HT-29 (cell line): ENCODE measurements at places on chromosomes 2 and 18. TPM values are rescaled to one million over a fixed set of nuclear protein-coding genes. Genes with fewer than 3 reads are reported as not detected.

DNA sequence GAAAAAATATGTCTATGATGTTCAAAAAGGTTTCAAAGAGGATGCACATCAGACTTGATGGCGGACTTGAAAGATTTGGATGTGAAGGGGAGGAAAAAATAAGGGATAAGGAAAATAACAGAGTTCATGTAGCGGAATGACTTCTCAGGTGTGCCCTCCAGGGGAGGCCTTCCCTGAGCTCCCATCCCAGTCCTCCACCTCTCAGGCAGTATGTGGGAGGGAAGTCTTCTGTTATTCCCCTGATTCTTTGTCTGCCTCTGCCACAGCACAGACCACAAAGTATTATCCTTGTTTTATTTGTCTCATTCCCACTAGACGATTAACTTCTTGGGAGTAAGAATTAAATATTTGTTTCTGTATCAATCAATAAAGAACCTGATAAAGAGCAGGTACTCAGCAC lies 17.7 kb downstream of the COL5A2 start:
- DNase-seq: no peak

GRCh38 chr2:907706-908105 lies 42.9 kb upstream of the SNTG2 start:
- DNase-seq: no peak

DNA sequence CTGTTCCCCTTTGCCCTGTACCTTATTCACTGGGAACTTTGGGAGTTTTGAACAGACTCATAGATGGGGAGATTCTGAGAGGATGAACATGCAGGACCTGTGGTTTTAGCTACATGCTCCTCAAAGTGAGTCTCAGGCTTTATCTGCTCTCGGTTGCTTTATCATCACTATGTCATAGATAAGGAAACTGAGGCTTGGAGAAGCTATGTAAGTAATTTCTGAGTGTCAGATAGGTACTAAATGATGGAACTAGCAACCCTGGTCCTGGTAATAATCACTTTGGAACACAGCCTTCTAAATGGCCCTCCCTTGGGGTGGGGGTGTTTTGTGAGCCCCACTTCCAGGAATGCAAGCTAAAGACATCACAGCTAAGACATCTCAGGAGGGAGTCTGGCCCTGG lies 186.2 kb upstream of the MEX3C start:
- DNase-seq: no peak

GRCh38 chr2:54728669-54729120 lies 5.2 kb downstream of the EML6 start:
- DNase-seq: peak; percentile 19

DNA sequence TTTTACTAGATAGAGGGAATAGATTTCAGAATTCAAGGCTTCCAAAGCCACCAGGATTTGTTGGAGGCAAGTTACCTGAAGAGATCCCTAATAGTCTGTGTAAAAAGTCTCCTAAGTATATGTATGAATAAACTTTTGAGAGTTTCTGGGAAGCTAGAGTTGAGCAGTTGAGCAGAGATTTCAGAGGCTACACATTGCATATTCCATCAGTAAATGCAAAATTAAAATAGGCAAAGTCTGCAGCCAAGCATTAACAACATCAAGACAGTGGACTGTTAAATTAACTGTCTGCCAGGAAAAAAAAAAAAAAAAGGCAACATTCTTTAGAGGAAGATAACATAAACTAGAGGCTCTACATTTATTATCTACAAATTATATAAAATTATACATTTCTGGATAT lies 420.4 kb upstream of the TMEFF2 start:
- no peak for DNase-seq

Gene CAVIN2
- 0.84 and 1.4 TPM in 2 replicates for total RNA-seq

DNA sequence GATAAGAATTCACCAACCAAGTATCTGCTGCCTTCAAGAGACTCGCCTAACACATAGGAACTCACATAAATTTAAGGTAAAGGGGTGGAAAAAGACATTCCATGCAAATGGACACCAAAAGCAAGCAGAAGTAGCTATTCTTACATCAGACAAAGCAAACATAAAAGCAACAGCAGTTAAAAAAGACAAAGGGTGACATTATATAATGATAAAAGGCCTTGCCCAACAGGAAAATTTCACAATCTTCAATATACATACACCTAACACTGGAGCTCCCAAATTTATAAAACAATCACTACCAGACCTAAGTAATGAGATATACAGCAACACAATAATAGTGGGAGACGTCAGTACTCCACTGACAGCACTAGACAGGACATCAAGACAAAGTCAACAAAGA lies 41.4 kb downstream of the NEMP2 start:
- DNase-seq: no peak

DNA sequence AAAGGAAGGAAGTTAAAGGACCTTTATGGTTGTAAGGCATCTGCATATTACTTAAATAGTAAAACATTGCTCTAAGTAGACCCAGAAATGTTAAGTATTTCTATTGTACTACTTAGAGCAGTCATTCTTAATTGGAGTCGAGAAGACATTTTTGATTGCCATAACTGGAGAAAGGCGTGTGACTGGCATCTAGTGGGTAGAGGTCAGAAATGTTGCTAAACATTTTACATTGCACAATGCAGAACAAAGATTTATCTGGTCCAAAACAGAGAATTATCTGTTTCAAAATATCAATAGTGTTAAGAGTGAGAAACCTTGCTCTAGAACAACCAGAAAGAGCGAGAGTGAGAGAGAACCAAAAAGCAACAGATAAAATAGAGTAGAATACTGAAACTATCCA lies 23.3 kb upstream of the ROCK1 start:
- peak; percentile 22 for DNase-seq

Gene SMYD1
- not detected in 2 replicates for total RNA-seq

Gene PLGLB1
- total RNA-seq: 1.5 TPM in 1 of 2 replicates, not detected in the other

Gene SOX11
- total RNA-seq: not detected in 2 replicates

DNA sequence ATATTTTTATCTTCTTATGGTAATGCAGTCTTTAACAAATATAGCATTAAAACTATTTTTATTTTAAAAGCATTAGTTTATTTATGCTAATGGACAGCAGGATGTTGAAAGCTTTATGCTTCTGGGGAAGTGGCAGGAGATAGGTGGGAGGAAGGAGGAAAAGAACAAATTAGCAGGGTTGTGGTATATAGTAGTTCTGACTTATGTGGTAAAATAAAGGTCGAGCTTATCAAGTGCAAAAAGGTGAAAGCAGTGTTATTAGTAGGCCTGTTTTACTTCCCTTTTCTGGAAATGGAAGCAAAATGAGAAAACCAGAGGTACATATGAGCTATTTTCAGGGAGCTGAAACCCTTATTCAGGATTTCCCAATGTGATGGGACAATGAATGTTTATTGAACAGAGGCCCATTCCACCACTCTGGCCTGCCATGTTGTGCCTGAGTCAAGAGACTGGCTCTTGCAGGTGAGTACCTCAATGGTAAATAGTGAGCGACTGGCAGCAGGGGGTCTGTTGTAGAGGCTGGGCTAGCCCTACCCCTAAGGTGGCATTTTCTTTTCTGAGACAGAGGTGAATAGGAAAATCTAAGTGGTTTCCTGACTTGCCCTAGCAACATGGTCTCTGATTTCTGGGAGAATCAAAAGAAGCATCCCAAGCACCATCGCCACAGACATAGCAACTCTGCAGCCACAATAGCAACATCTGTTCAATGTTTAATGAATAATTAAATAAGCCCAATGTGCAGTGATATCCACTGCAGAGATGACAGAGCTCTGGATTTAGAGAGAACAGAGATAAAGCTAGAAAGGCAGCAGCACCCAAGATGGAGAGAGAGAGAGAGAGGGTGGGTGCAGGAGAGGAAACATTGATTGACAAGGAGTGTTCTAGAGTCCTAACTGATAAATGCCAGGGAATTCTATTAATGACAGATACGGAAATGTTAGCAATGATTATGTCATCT lies 119.7 kb downstream of the UPP2 start:
- no peak for DNase-seq

DNA sequence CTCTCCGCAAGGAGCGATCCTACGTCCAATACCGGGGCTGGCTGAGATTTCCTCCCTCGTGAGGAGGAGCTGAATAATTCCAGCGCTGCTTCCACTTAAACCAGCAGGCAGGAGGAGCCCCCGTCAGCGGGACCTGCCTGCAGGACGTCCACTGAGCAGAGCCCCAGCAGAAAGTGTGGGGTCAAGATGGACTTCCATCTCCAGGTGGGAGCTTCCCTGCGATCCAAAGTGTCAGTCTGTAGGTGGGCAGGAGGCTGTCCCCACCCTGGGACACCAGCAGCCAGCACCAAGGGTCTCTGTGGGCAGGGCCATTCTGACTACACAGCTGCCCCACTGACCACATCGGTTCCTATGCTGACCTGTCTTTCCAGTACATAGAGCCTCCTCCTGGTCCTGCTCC lies 462 bp upstream of the OTOS start:
- DNase-seq: no peak

- no peak for DNase-seq
These were observed 37.7 kb downstream of the CD28 start for GRCh38 chr2:203744091-203744490.

GRCh38 chr18:58188996-58189395 lies 145.0 kb downstream of the NEDD4L start:
- DNase-seq: no peak

DNA sequence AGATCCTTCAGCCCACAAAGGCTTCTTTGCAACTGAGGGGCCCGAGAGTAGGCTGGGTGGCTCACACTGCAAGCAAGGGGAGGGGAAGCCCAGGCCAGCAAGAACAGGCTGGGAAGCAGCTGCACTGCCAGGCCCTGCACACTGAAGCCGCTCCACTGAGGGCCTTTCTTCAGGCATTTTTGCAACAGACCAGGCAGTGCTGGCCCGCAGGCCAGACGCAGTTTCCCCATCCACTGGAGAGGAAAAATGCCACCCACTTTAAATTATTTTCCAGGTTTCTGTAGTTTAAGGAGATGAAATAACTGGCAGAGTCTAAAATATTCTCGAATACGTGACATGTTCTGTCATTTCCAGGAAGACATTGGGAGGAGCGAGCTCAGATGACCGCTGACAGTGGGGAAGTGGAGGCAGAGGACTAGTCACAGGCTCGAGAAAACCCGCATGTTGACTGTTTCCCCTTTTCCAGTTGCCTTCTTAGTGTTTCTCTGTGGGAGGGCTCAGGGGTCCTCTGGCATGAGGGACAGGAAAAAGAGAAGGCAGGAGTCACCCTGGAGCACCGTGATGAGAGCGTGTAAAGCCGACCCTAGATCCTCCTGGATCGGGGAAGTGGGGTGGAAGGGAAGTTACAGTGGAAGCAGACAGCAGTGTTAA lies 53.3 kb upstream of the B3GNT7 start:
- no peak for DNase-seq

DNA sequence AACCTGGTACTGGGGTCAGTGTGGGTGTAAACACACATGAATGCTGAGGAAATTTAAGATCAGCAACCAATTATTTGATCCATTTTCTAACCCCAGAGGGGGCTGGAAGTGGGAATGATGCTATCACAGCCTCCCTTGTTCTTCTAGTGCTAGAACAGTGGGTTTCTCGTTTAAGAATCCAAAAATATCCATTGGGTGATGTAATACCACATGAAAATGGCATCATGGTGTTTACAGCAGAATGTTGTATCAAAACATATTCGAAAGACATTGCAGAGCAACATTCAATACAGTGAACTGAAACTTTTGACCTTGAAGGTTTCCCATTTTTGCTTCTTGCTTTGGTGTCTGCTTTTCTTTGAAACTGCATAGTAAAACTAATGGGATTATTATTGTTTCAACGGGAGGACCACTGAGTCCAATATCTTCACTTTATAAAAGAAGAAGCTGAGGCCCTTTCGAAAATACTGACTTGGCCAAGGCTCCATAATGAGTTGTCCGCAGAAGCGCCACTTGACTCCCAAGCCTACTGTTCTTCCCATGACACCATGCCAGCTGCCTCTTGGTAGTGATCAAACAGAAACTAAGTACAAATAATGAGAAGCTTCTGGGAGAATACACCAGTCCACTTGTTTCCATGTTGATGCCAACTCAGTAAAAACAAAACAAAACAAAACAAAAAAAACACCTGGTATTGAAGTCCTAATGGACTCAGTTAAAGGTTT lies 106.1 kb downstream of the COLEC12 start:
- no peak for DNase-seq

Gene CCDC141
- 0.05 TPM in 1 of 2 replicates, not detected in the other for total RNA-seq

- DNase-seq: no peak
These were observed 605.6 kb downstream of the DCC start for GRCh38 chr18:52945552-52945951.

- DNase-seq: peak; percentile 53
These were observed 66.7 kb downstream of the PTPN4 start for GRCh38 chr2:119826370-119826961.

DNA sequence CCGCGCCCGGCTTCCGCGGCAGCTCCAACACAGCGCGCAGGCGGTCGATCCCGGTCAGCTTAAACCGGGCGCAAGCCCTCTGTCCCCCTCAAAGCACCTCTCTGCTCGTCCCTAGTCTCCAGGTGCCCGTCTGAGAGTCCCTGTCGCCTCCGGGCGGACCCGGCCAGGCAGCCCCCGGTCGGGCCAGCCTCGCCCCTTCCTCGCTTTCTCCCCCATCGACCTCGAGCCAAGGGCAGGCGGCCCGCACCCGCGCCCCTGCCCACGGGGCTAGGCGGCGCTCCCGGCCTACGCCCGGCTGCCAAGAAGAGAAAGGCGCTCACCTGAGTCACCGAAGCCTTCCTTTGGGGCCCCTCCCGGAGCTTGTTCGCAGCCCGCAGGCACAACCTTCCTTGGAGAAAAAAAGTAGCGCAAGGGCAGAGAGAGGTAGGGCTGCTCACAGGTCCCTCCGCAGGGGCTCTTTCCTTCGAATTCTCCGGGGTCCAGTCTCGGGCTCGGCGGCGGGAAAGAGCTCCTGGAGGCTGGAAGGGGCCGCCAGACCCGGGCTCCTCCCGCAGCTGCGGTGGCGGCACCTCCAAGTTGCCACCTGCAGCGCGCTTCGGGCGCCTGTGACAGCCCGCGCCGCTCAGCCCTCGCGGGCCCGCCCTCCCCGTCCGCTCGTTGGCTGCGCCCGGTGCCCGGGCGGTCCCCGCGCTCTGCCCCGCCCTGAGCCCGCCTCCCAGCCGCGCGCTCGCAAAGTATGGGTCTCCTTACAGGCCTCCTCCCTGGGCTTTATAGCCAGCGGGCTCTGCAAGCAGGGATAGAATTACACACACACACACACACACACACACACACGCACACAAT lies 86.5 kb upstream of the EPB41L3 start:
- DNase-seq: no peak

GRCh38 chr2:127589358-127589757 lies 53.9 kb downstream of the MYO7B start:
- DNase-seq: no peak

Gene ADGRF3
- 0.16 and 0.28 TPM in 2 replicates for total RNA-seq

Gene SLC38A11
- 5.3 and 6.8 TPM in 2 replicates for total RNA-seq

DNA sequence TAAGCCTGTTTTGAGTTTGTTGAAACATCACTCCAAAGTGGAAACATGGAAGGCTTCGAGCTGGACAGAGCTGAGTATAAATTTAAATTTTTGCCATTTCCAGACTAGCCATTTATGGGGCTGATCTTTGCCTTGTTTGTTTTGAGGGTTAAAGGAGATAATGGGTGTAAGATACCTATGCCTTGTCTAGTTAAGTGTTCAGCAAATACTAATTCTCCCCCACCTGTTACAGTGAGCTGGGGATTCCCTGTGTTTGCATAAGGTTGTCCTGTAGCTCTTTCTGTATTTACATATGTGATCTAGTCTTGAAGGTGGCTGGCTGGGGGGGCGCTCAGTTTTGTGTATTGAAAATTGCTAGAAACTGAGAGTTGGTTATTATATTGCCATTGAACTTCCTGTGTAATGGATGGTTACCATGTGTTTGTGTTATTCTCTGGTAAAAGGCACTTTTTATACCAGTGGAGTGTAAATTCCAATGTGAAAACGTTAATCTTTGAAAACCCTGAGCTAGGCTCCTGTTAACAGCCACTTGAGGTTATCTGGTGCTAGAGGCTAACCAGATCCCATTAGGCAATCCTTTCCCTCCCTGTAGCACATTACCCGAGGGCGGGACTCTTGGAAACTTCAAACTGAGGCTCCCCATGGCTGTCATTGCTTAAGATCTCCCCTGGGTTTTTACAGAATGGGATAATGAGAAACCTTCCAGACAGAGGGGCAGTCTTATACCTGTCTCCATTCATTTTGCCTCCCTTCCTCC lies 26.7 kb downstream of the TANC1 start:
- peak; percentile 22 for DNase-seq
